ENCODE measurements at places on chromosomes 4 and X.

DNA sequence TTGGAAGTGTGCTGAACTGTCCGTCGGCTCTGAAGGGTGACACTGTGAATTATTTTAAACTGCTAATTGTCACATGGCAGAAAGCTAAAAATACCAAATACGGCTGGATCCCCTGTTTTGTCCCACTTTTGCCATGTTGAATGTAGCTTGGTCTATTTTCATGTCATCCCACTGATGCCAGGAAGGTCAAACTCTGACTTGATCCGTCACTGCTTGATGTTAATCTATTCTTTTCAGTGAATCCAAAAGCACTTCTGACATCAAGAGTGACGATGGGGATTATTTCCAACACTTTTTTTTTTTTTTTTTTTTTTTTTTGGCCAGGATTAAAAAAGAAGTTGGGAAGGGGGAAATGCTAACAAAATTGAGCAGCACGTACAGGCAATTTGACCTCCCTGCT, 734.6 kb upstream of the TENM3 start:
- DNase-seq, result no peak

- DNase-seq, result no peak
These were observed 138.8 kb upstream of the BANK1 start for GRCh38 chr4:101651778-101652177.

DNA sequence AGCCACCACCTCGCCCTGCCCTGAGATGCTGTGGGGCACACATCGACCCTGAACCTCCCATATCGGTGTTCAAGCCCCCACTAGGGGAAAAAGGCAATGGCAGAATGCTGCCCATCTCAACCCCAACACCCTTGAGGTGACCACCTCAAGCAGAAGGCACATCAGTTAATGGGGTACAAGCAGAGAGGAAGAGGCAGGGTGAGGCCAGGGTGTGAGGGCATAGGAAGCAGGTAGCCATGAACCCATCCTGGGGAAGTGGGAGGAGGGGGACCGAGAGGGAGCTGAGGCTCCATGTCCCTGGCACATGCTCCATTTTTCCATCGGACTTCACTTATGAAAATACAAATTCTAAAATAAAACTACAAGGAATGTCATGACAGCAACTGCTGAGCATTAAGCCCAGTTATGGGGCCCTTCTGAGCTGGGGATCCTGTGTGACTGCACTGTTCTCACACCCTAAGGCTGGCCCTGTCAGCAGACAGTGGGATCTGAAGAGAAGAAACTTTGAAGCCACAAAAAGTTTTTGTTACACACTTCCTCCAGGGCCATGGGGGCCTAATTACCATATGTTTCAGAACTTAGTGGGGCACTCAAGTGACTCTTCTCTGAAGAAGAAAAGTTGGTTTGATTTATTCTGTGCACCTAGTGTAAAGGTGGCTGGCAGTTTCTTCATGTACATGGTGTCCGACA, 68.2 kb upstream of the FAM241A start:
- DNase-seq, result no peak

DNA sequence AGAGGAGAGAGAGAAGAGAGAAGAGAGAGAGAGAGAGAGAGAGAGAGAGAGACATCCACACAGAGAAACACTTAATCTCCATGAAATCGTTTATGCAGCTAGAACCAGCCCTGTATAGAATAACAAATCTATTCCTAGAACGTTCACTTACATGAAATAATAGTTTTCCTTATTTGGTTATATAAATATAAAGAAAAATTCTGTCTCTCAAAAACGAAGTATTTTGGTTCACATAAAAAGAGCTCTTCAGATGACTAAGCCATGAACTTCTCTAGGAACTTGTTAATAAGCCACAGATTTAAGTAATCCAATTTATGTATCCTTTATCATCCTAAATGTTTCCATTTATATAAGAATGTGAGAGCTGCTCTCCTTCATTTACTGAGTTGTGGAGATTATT, 1315.1 kb upstream of the PCDH7 start:
- no peak for DNase-seq

DNA sequence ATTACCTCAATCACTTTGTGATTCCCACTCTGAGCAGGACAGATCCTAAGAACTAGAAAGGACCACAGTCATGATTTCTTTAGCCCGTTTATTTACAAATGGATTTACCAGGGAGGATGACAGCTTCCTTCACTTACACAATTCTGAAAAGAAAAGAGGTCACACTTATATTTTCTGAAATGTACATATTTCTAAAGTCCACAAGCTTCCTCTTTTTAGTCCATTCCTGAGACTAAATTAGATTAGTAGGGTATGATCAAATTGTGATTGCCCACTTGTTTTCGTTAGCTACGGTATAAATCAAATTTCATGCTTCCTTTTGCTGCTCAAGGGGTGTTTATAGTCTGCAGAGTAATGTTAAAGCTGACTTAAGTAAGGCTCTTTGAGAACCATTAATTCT, 7.6 kb upstream of the AMELX start:
- no peak for DNase-seq

DNA sequence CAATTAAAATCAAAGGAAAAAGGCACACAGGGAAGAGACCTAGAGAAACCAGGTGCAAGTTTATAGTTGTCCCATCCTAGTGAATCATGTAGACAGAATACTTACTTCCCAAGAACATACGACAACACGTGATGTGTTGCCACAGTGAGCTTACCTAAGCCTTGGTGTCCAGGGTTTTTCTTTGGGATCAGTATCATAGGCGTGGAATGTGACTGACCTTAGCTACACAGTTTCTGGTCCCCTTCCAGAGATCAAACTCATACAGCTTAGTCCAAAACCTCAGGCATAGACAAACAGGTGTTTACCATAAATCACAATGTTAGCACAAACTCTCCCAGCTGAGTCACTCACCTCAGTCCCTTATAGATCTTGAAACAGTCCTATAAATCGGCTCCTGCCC, 17.7 kb downstream of the SLC25A31 start:
- DNase-seq, result no peak

- no peak for DNase-seq
These were observed 29.7 kb downstream of the MANBA start for GRCh38 chr4:102730968-102731533.

DNA sequence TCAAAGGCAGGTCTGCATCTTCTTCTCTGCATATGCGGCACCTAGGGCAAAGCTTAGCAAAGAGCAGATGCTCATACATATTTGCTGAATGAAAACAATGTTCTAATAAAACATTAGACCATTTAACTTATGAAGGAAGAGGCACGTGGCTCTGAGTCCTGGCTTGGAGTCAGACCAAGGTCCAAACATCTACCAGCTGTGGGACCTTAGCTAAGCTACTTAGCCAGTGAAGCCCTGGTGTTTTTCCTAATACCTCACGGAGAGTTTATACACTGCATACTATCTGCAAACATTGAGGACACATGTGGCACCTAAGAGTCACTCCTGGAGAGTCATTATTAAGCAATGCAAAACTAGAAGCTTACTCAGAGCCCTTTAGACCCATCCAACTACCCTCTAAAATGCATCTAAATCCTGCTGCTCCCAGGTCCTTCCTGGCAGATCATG, 9.0 kb downstream of the PDGFC start:
- peak; percentile 59 for DNase-seq
